ENCODE measurements at places on chromosomes 3 and 15.
A peak's percentile ranks its signal among the peaks of the same experiment; 100 is the strongest.

DNA sequence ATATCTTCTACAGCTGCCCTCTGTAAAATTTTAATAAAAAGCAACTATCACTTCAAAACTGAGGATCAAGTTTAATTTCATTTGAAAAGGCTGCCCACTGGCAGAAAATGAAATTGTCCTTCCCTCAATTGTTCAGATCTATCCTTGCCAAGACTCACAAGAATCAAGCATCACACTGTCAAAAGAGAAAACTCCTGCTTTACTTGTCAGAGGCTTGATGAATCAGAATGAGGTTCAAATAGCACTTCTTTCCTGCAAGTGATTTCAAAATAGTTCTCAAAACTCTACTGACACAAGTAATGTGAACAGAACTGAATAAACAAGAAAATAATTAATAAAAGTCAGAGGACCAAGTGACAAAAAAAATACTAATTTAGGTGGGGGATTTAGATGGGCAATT lies 70.6 kb downstream of the GOLIM4 start:
- DNase-seq, result no peak

- DNase-seq, result no peak
Observed at GRCh38 chr15:49953421-49953820, 165.6 kb downstream of the ATP8B4 start.

DNA sequence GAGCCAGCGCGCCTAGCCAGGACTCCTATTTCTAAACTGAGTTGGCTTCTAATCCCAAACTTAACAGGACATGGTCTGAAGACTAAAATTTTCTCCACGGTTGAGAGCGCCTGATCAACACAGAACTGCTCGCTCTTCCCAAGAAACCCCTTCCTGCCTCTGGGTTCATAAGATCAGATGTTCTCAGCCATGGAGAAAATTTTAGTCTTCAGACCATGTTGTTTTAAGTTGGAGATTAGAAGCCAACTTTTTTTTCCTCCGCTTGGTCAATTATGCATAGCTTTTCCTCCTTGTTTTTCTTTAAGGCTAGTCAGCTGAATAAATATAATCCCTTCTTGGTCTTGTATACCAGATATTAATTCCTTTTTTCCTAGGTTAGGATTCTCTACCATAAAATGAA lies 356.6 kb upstream of the ADAMTS9 start:
- DNase-seq, result no peak

DNA sequence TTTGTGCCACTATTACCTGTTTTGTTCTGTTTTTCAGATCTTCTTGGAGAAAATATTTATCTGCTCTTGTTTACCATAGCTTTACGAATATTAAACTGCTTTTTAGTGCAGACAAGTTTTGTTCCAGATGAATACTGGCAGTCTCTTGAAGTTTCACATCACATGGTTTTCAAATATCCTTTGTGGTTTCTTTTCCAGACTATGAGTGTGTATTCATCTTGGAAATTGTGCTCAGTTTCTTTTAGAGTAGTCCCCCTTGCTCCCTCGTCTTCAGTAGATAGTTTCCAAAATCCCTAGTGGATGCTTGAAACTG lies 1.2 kb downstream of the PIGB start:
- DNase-seq, result no peak

DNA sequence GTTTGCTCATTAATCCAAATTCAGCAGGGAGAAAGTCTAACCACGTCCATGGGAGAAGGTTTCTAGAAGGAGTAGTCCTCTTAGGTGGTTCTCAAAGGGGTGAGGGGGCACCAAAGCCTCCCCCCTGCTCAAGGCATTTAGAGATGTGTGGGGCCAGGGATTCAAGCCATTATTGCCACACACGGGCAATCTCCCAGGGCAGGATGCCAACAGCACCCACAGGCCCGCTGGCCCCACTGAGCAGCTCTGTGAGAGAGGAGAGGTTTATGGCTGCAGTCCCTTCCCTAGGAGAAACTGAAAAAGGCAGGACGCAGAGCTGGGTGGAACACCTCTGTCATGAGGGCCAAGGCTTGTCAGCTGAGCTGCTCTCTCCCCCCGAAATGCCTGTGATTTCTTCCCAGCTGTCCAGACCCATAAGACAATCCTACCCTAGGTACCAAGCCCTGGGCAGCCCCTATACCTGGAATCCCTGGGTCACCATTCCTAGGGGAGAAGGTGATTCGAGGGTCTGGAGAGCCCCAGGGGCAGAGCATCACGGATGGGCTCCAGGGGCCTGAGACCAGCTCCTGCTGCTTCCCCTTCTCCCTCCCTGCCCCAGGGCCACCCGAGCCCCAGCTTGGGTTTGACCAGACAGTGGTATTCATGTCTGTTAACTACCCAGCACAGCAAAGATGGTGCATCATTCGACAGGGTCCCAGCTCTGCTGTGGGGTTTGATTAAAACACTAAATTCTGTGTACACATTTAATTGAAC lies 39.0 kb downstream of the WHAMM start:
- DNase-seq, result no peak

DNA sequence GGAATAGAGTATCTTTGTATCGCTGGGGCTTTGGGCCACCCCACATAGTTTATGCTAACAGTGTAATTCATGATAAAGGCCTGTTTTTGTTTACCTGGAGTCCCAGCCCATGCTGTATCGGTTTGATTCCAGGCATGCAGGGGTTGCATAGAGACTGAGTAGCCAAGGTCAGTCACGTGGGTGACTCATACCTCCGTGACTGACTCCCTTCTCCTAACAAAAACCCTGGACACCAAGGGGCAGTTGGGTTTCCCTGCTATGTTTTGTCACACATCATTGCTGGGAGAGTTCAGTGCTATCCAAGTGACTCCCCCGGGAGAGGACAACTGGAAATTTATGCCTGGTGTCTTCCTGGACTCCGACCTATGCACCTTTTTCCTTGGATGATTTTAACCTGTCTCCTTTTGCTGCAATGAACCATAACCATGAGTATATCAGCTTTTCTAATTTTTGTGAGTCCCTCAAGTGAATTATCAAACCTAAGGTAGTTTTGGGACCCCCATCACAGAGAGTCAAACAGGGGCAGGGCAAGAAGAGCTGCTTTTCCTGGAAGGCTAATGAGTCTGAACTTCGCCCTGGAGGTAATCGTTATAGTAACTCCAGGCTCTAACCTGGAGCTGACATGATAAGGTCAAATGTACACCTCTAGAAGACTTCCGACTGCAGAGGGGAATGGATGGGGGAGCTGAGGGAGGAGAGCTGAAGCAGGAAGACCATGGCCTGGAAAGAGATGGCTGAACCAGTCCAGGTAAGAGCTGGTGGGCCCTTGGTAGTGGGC lies 57.0 kb downstream of the SRGAP3 start:
- no peak for DNase-seq

- no peak for DNase-seq
Observed at GRCh38 chr3:178393824-178394223, 142.4 kb upstream of the KCNMB2 start.

DNA sequence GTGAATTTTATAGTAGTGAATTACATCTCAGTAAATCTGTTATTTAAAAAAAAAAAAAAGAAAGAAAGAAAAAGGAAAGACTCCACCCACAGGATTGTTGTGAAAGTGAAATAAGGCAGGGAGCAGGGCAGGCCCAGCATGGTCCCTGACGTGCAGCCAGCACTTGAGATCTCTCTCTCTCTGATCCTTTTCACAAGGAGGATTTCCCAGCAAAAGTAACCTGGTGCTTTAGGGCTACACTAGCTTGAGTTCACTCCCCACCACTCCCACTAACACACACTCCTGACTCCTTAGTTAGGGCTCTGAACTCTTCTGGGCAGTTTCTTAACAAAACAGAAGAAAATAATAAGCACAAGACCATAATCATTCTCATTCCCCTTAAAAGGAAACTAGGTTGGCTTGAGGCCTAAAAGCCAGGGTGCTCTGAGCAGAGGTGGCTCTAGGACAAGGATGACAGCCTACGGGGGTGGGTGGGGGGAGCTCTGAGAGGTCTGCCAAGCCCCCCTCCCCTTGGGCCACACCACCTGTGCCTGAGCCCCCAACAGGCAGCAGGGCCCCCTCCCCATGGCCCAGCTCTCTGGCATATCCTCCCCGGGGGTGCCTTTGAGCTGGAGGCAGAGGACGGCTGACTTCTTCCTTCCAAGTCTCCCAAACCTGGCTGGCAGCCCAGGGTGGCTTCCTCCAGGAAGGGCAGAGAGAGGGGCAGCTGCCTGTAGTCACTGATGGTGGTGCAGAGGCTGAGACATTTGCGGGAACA lies 856 bp downstream of the TMEM40 start:
- DNase-seq, result no peak

- no peak for DNase-seq
Observed at GRCh38 chr3:61724183-61724582, 162.8 kb downstream of the PTPRG start.

- no peak for DNase-seq
Observed at GRCh38 chr3:23242106-23242505, 39.0 kb downstream of the UBE2E2 start.

DNA sequence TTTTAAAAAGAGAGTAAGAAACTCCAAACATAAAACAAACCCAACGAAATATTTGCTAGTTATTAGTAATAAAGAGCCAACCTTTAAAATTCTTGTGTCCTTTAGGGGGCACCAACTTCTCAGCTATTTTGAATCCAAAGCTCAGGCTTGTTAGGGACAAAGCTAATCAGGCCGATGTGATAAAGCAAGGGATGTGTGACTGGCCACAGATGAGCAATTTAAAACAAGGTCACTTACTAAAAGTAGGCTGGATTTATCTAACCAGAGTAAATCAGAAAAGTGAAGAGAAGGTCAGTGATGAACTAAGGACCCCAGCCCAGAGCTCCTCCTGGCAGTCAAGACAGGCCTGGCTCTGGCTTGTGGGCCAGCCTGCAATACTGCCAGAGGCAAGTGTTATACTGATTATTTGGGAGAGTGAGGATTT lies 108.5 kb downstream of the CYP19A1 start:
- DNase-seq, result peak; percentile 27

DNA sequence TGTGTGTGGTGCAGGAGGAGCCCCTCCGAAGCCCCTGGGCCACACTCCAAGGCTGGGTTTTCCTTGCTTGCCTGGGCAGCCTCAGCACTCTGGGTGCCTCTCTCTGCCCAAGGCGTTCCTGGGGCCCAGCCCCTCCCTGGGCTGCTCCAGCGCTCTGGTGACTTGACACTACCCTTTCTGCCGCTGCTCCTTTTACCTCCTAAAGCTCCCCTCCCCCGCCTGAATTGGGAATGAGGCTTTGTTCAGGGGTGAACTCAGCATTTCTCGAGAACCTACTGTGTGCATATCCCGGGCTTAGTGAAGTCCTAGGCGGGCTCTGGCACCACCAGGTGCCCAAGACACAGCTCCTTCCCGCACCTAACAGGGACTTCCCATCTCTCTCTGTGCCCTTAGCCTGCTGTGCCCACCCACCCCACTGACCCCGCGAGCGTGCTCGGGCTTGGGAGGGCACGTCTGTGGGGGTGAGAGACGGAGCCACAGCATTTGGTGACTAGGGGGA lies 1.2 kb upstream of the BAHD1 start:
- no peak for DNase-seq

DNA sequence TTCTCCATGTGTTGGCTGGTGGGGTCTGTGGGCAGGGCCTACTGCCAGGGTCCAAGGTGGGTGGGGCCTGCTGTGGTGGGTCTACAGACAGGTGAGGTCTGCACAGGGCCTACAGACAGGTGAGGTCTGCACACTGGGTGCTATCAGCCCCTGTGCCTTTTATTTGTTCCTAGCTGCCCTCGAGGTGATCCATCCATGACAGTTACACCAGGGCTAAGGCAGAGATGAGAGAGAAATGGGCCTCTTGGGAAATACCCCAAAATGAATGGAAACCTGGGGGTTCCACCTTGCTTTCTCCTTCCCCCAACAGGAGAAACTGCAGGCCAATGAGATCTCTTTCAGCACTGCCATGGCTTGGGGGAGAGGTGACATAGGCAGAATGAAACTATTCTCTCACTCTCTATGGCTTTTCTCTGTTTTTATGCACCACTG lies 36.4 kb downstream of the CFAP100 start:
- no peak for DNase-seq

GRCh38 chr3:49759226-49759625 lies 27.1 kb downstream of the IP6K1 start:
- no peak for DNase-seq

GRCh38 chr15:27089676-27090075 lies 118.7 kb downstream of the GABRG3 start:
- DNase-seq, result no peak

DNA sequence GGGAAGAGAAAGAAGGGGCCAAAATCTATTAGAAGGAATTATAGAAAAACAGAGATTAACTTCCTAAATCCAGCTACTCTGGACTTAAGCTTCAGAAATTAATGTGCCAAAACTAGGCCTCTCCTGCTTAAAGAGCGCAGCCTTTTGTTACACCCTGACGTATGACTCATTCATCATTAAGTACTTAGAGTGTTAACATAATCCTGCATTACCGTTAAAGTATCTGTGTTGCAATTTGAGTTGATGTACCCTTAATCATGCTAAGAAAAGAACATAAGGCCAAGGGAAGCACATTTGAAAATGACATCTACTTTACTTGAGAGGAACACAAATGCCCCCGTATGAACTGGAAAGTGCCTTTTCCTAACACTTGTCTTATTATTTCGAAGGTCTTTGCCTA lies 7.9 kb downstream of the HTR3D start:
- DNase-seq, result no peak

DNA sequence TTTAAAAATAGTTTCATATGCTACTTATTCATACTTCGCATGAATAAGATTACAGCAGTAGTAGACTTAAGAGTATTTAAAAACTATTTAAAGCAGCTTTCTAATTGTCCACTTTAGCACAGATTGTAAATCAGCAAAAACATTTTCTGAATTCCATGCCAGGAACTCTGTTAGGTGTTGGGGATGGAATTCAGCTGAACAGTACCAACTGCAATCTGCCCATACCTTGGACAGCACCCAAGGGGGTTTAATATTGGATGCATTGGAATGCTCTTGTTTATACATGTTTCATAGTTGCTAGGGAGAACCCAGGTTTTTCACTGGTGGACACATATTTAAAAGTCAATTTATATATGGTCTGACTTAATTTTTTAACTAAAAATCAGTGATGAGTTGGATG lies 74.8 kb downstream of the PPM1L start:
- no peak for DNase-seq

- no peak for DNase-seq
Observed at GRCh38 chr3:70110066-70110465, 110.5 kb downstream of the SAMMSON start.

DNA sequence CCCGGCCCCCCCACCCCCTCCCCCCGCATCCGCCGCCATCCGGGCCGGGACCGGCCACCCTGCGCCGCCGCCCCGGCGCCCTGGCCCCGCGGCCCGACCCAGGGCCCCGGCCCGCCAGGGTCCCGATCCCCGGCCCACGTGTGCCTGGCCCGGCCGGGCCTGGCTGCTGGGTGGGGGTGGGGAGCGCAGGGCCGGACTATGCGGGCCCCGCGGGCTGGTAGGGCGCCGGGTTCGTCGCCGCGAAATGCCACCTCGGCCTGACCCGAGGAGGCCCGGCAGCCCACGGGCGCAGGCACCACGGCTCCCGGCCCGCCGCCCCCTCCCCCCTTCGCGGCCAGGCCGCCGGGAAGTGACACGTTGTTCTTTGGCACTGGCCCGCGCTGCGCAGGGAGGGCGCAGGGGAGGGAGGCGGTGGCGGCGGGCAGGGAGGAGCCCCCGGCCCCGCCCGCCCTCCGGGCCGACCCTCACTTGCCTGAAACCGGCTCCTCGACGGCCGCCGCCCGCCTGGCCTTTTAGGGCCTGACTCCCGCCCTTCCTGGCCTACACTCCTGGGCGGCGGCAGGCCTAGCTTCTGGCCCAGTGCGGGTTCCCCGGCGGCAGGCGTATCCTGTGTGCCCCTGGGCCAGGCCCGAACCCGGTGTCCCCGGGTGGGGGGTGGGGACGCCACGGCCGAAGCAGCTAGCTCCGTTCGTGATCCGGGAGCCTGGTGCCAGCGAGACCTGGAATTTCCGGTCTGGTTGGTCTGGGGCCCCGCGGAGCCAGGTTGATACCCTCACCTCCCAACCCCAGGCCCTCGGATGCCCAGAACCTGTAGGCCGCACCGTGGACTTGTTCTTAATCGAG lies 515 bp downstream of the EIF4G1 start:
- peak; percentile 38 for DNase-seq

GRCh38 chr3:108354562-108354961 lies 58.2 kb downstream of the HHLA2 start:
- DNase-seq, result no peak
